ENCODE measurements at places on chromosomes 7 and 10.

DNA sequence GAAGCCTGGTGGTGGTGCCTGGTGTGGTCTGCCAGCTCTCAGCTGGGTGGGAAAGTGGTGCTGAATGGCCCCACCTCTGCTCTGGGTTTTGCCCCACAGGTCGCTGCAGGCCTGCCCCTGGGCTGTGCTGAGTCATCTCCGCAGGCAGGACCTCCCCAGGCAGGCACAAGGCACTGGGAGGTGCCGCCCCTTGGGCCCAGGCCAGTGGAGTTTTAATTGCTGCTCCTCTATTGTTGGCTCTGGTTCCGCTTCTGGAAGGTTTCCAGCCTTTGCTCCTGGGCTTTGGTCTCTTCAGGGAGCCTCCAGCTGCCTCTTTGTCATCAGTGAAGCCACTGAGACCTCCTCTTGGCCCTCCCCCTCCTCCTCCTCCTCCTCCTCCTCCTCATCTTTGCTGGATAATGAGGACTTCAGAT, 180.3 kb upstream of the GRB10 start:
- DNase-seq: no peak

DNA sequence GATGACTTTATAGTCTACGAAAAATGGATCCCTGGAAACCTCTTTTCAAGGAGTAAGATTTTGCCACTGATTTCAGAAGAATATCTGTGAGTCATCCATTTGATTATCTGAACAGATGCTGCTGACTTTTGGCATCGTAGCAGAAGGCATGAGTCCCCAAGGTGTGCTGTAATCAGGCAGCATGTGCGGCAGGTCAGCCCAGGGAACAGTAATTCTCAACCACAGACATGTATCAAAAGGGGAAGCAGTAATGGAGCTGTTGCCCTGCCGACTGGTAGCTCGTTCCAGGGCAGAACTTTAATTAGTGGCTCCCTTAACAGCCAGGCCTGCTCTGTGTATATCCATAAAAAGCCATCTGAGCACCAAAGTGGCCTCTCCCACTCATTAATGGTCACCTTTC, 5.7 kb upstream of the VWC2 start:
- no peak for DNase-seq

- no peak for DNase-seq
Measured at GRCh38 chr10:24241536-24242040, 32.6 kb downstream of the KIAA1217 start.

DNA sequence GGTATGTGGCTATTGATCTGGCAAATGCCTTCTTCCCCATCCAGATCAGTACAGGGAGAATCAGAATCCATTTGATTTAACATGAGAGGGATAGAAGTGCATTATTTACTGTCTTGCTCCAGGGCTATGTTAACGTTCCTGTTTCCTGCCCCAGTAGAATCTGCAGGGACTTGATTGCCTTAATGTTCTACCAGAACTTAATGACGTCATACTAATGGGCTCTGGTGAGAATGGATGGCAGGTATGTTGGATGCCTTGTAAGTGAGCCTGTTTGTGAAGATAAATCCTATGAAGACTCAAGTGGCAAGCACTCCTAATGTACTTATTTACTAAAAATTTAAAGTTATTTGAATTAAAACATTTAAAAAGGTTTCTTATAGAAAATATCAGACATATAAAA, 44.5 kb upstream of the CHCHD3 start:
- no peak for DNase-seq

DNA sequence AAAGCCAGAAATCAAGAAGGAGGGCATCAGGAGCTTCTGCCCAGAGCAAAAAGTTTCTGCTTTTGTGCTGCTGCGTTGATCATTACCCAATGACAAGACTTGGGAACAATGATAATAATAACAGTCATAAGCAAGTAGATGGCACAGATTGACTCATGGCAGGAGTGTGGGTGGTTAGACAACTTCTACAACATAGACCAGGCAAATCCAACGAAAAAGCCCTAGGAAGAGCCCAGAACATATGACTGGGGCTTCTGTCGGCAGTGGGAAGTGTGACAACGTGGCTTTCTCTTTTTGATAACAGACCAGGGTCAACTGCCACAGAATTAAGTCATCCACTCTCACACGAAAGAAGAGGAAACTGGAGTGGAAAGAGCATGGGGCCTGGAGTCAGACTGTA, 85.4 kb upstream of the TRIL start:
- DNase-seq: no peak

- no peak for DNase-seq
Measured at GRCh38 chr7:82167558-82168314, 275.8 kb downstream of the CACNA2D1 start.

DNA sequence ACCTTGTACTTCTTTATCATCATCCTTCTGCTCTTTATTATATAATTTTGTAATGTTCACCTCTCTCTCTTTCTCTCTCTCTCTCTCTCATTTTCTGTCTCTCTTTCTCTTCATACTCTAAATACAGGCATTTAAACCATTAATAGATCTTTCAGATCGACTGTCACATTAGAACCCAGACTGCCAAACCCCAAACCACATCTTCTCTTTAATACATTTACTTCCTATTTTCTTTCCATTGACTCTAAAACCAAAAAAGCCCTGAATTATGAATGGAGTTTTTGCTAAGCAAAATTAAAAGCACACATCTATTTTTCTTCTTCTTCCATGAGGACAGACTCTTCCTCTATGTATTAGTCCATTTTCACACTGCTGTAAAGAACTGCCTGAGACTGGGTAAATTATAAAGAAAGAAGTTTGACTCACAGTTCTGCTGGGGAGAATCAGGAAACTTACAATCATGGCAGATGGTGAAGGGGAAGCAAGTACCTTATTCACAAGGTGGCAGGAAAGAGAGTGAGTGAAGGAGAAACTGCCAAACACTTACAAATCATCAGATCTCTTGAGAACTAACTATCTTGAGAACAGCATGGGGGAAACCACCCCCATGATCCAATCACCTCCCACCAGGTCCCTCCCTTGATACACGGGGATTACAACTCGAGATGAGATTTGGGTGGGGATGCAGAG, 272.7 kb upstream of the MGMT start:
- DNase-seq: no peak

- peak; percentile 5 for DNase-seq
Measured at GRCh38 chr10:122648599-122649428, 50.8 kb downstream of the C10orf120 start.

GRCh38 chr10:68871731-68872342, 29.3 kb upstream of the DDX50 start:
- no peak for DNase-seq

GRCh38 chr7:69703099-69703498, 104.8 kb downstream of the AUTS2 start:
- DNase-seq: no peak

- no peak for DNase-seq
Measured at GRCh38 chr7:112130729-112131410, 75.3 kb downstream of the DOCK4 start.

GRCh38 chr10:28365840-28366239, 63.0 kb upstream of the MPP7 start:
- DNase-seq: no peak

DNA sequence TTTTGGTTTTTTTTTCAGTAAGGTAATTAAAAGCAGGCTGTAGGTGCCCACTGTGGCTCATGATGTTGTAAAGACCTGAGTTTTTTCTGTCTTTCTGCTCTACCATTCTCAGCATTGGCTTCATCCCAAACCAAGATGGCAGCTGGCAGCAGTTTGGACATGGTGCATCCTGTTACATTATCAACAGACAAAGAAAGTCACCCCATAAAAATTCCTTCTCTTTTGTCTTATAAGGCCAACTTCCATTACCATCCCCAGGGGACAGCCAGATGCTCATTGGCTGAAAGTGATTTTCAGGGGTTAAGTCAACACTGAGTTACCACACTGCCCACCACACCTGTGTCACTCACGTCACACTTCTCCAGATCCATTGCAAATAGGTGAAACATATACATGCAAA, 558.4 kb downstream of the SDK1 start:
- no peak for DNase-seq

DNA sequence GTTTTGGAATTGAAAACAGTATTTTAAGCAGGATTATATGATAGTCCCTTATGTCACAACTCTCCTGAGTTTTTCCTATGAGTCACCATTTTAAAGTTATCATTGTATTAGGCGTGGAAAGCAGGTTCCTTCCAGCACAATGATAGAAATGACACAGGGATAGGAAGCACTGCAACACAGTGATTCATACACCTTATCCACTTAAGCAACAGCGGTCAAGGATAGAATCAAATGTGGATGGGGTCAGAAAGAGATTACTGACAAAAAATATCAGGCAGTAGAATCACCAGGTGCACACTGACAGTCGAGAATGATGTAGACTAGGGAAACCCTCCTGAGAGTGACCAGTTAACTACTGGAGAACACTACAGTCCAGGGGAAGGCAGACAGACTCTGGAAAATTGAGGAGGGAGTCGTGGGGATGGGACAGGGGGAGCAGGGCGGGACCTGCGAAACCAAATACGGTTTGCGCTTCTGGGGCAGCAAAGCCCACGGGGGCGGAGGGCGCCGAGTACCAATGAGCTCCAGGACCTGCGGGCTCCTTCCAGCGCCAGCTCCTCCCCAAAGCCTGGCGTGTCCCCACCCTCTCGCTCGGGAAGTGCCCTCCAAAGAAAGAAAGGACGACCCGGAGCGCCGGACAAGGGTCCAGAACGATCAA, 479 bp downstream of the PNPLA8 start:
- peak; percentile 68 for DNase-seq

- no peak for DNase-seq
Measured at GRCh38 chr7:127976056-127976737, 55.0 kb downstream of the LRRC4 start.

GRCh38 chr7:115015619-115016018, 93.7 kb downstream of the MDFIC start:
- no peak for DNase-seq

DNA sequence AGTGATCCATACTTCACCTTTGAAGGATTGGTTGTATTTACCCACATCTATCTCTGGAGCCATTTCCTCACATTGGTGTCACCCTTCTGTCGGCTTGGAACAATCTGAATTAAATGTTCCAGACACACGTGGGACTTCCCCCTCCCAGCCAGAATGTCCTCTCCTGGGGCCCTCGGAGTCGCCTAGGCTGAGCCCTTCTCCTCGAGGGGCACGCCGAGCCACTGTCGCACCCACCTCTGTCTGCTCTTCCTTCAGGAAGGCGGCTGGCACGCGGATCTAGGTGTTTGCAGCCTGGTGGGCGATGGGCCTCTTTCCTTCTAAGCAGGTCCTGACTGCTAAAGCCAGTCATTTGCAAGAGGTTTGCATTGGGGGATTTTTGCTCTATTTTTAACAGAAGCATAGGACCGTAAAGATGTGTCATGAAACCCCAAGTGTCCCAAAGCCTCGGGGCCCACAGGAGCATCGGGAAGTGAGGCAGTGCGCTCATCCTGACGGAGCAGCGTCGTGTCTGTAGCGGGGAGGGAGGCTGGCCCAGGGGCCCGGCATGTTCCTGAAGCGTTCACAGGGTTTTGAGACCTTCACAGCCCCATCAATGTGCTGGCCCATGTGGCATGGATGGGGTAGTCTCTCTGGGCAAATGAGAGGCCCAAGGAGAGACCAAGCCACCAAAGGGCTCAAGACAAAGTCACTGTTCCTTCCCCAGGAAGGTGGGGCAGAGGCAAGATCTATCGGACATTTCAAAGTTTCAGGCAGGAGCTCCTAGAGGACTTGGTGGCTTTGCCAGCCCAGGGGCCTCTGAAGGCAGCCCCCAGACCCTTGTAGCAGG, 86.7 kb downstream of the RGS10 start:
- no peak for DNase-seq

DNA sequence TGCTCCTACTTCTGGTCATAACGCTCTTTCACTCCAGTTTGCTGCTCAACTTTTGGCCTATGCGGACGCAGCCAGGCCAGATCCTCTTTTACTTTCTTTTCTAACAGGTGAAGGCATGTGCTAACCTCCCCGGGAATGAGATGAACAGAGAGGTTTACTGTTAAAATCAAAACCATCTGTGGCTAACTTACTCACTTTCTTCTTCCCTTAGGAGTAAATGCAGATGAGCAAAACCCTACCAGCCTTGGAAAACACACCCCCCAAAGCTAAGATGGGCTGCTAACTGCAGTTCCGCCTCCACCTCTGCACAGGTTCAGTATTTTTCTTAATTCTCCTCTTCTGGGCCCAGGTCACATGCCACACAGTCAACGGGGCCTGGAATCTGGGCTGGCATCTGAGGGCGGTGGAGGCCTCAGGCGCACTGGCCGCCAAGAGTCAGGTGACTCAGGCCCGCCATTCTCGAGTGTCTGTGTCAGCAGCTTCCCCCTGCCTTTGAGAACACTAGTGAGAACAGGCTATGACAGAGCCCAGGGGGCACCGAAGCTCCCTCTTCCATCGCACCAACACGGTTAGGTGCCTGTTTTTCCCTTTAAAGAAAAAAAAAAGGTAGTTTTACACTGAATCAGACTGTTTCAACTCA, 11.1 kb downstream of the FAM53B start:
- no peak for DNase-seq

GRCh38 chr10:14609178-14609577, 165.5 kb downstream of the FAM107B start:
- no peak for DNase-seq

GRCh38 chr10:36425131-36425797, 700.1 kb upstream of the ANKRD30A start:
- no peak for DNase-seq

DNA sequence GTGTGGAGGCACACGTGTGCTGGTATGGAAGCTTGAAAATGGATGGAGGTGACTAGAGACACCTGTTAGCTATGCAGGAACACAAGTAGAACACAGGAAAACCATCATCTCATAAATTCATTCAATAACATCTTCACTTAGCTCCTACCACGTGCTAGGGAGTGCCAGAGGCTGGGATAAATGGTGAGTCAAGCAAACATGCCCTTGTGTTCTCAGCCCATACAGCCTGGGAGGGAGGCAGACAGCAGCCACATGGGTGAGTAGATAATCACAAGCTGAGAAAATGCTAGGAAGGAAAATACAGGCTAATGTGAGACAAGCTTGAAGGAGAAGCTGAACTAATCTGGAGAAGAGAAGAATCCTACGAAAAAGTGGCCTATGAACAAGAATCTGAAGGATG, 468.0 kb upstream of the ZMIZ1 start:
- DNase-seq: no peak

- no peak for DNase-seq
Measured at GRCh38 chr10:127375461-127375860, 173.6 kb upstream of the NPS start.

- DNase-seq: no peak
Measured at GRCh38 chr7:112640685-112641084, 149.5 kb downstream of the TMEM168 start.

GRCh38 chr10:24310104-24310503, 101.2 kb downstream of the KIAA1217 start:
- no peak for DNase-seq

GRCh38 chr7:99808766-99809165, 19.0 kb upstream of the CYP3A43 start:
- no peak for DNase-seq

GRCh38 chr10:86024281-86025041, 342.1 kb downstream of the GRID1 start:
- no peak for DNase-seq

- no peak for DNase-seq
Measured at GRCh38 chr10:116486770-116487448, 58.8 kb upstream of the PNLIP start.

- DNase-seq: no peak
Measured at GRCh38 chr7:32516551-32517100, 21.3 kb downstream of the AVL9 start.

GRCh38 chr7:157801971-157802675, 465.3 kb downstream of the DNAJB6 start:
- DNase-seq: no peak

- DNase-seq: no peak
Measured at GRCh38 chr10:113469796-113470195, 83.1 kb upstream of the HABP2 start.

- no peak for DNase-seq
Measured at GRCh38 chr10:103452506-103453230, 498 bp upstream of the CALHM2 start.
